Stomach (tissue), 19 donors: ENCODE measurements at places on chromosomes 2 and 18. TPM values are rescaled to one million over a fixed set of nuclear protein-coding genes. Genes with fewer than 3 reads are reported as not detected.

GRCh38 chr2:98348066-98348561 lies 1.9 kb downstream of the CNGA3 start:
- H3K4me1 ChIP-seq, result peaks cover 12% of the 10 kb centered on the region
- H3K4me3 ChIP-seq, result no peak overlapping the region
- H3K36me3 ChIP-seq, result no peaks in the 10 kb centered on the region
- peaks cover 80% of the 10 kb centered on the region for H3K27me3 ChIP-seq

DNA sequence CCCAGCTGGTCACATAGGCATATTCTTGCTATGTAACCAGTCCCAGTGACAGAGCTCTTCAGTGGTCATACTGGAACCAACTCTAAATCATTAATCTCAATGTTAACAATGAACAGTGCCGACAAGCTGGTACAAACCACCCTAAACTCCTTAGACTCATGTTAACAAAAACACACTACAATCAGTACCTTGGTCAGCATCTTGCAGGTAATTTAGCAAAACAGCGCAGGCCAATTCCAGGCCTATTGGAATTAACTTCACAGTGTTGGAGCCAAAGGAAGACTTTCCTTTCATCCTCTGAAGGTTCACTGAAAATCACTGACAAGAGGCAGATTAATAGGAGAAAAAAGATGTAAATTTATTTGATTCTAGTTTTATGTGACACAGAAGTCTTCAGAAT lies 396.4 kb downstream of the PIK3C3 start:
- no peaks in the 10 kb centered on the region for H3K27me3 ChIP-seq
- no peaks in the 10 kb centered on the region for H3K36me3 ChIP-seq
- H3K4me3 ChIP-seq, result no peak overlapping the region

- DNase-seq, result no peak
- no peaks in the 10 kb centered on the region for H3K36me3 ChIP-seq
- peaks cover 14% of the 10 kb centered on the region for H3K4me1 ChIP-seq
- H3K4me3 ChIP-seq, result no peak overlapping the region
Observed at GRCh38 chr2:189285349-189285748, 105.8 kb upstream of the COL5A2 start.

GRCh38 chr2:101781326-101781725 lies 83.8 kb downstream of the MAP4K4 start:
- H3K4me1 ChIP-seq, result peaks cover 47% of the 10 kb centered on the region
- DNase-seq, result no peak
- H3K27me3 ChIP-seq, result no peaks in the 10 kb centered on the region
- H3K36me3 ChIP-seq, result no peaks in the 10 kb centered on the region

- H3K27ac ChIP-seq, result no peak overlapping the region
- H3K4me1 ChIP-seq, result no peaks in the 10 kb centered on the region
- no peak overlapping the region for H3K4me3 ChIP-seq
- DNase-seq, result no peak
- no peaks in the 10 kb centered on the region for H3K27me3 ChIP-seq
Observed at GRCh38 chr18:51077217-51077616, 47.2 kb downstream of the SMAD4 start.

The CD28 gene
- 0.25 TPM for polyA plus RNA-seq

The COLEC11 gene
- polyA plus RNA-seq, result 2.1 TPM

The EMX1 gene
- polyA plus RNA-seq, result not detected

The FBXO36 gene
- 1.0 TPM for polyA plus RNA-seq
